ENCODE measurements at places on chromosomes 5 and 9.

GRCh38 chr5:142119051-142119625 is 10.6 kb downstream of the NDFIP1 start:
- no peak for DNase-seq

DNA sequence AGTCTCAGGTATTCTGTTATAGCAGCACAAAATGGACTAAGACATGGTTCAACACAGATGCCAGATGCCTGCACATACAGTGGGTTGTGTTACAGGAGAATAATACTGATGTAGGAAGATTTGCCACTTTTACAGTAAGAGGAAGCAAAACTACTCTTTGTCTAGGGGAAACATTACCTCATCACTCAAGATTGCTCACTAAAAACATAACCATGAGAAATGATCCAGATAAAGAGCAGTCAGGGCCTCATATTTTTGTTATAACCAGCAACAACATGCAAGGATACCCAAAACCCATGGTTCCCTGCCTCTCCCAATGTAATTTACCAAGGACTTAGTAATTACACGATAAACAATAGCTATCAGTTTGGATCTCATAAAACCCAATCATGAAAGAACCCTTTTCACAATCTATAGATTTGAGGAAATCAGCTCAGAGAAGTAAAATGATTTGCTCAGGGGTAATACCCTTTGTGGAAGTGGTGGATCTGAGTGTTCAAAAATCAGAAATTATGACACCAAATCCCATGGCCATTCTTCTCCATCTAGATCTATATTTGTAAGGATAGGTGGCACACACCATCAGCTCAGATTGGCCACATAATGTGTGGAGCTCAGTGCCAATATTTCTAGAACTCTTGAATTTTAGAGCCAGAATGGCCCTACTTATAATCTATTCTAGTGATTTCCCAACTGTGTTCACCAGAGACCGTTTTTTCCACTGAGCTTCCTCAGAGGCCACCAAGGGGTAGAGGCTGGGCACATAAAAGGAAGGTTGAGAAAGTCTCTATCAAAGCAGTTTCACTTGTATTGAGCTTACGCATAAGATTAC is 27.8 kb downstream of the DPYSL3 start:
- DNase-seq, result no peak

GRCh38 chr5:139017624-139018023 is 142.5 kb upstream of the LRRTM2 start:
- DNase-seq, result no peak

- DNase-seq, result no peak
These were observed 229.1 kb downstream of the YTHDC2 start for GRCh38 chr5:113742639-113743038.

GRCh38 chr9:68664036-68664435 is 41.0 kb upstream of the PIP5K1B start:
- no peak for DNase-seq

GRCh38 chr9:6538666-6539071 is 106.9 kb downstream of the GLDC start:
- no peak for DNase-seq

Measured in HuH-7 (cell line).